ENCODE measurements at places on chromosomes 13 and 19.

GRCh38 chr19:53912653-53913052 is 3.6 kb downstream of the CACNG7 start:
- H3K36me3 ChIP-seq = peaks cover 2% of the 10 kb centered on the region
- peaks cover 81% of the 10 kb centered on the region for H3K27me3 ChIP-seq
- H3K4me3 ChIP-seq = no peak overlapping the region
- H3K4me1 ChIP-seq = peaks cover 14% of the 10 kb centered on the region
- H3K27ac ChIP-seq = no peak overlapping the region

DNA sequence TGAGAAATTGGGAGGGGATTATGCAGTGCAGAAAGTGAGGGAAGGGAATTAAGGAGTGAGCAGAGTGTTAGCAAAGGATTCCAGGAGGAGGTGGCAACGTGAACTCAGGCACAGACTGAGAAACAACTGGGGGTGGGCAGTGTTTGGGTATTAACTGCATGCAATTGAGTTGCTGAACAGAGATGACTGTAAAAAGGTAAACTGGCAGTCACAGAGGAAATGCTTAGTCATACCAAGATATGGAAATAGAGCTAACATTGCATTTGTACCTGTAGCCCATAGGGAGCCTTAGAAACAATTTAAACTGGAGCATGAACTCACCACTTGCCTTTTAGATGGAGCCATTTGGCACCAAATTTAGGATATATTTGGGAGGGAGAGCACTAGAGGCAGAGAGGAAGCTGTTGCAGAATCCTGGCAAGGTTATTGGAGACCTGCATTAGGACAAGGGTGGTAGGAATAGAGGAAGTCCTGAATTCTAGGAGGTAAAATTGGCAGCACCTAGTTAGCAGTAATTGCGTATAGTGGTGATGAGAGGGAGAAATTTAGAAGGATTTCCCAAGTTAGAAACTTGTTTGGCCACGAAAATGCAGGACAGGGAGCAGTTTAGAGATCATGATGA is 100.6 kb upstream of the FRY start:
- H3K4me1 ChIP-seq = no peaks in the 10 kb centered on the region
- H3K4me3 ChIP-seq = no peak overlapping the region
- no peak for DNase-seq
- no peaks in the 10 kb centered on the region for H3K27me3 ChIP-seq
- no peaks in the 10 kb centered on the region for H3K36me3 ChIP-seq

GRCh38 chr13:32726374-32727037 is 140.3 kb downstream of the PDS5B start:
- peaks cover 1% of the 10 kb centered on the region for H3K36me3 ChIP-seq
- no peak for DNase-seq
- no peak overlapping the region for H3K4me3 ChIP-seq
- no peak overlapping the region for H3K27ac ChIP-seq

DNA sequence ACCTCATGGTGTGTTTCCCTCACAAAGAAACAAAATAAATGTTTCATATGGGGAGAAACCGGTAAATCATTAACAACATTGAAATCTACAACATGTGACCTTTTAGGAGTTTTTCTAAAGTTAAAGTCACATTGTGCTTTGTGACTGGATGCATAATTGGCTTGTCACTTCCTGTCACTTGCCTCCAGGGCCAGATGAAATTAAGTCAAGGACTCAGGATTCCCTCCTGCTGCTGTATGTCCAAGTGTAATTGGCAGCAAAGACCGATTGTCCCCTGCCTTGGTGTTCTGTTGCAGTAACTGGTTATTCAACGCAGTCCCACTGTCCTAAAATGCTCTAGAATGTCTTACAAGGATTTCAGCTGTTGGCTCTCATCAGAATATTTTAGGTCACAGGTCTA is 448.2 kb downstream of the LIG4 start:
- no peaks in the 10 kb centered on the region for H3K36me3 ChIP-seq
- H3K4me1 ChIP-seq = no peaks in the 10 kb centered on the region
- H3K4me3 ChIP-seq = no peak overlapping the region
- no peak for DNase-seq
- H3K27ac ChIP-seq = no peak overlapping the region

- no peaks in the 10 kb centered on the region for H3K4me1 ChIP-seq
- no peaks in the 10 kb centered on the region for H3K36me3 ChIP-seq
- no peak overlapping the region for H3K4me3 ChIP-seq
- H3K27ac ChIP-seq = no peak overlapping the region
- H3K27me3 ChIP-seq = peaks cover 73% of the 10 kb centered on the region
- DNase-seq = no peak
Observed at GRCh38 chr13:111893071-111893606, 173.8 kb upstream of the SOX1 start.

- H3K27ac ChIP-seq = no peak overlapping the region
- H3K4me3 ChIP-seq = no peak overlapping the region
- no peak for DNase-seq
- H3K36me3 ChIP-seq = no peaks in the 10 kb centered on the region
- peaks cover 71% of the 10 kb centered on the region for H3K27me3 ChIP-seq
Observed at GRCh38 chr19:14901675-14902260, 15.8 kb upstream of the OR7A17 start.

- H3K36me3 ChIP-seq = no peaks in the 10 kb centered on the region
- DNase-seq = no peak
- peaks cover 35% of the 10 kb centered on the region for H3K4me1 ChIP-seq
Observed at GRCh38 chr13:22047082-22047784, 376.4 kb downstream of the FGF9 start.

DNA sequence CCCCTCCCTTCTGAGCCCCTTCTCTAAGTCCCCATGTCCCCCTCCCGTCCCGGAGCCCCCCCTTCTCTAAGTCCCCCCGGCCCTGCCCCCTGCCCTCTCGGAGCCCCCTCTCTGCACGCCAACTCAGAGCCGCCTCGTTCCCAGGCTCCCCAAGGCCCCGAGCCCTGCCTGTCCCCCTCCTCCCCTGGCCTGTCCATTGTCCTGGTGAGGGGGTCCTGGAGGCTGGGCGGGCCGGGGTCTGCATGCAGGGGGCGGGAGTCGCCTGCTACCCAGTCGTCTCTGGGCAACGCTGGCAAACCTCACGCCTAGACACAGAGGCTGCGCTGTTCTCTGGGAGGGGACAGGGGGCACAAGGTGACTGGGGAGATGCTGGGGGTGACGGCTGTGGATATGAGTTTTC is 39.2 kb upstream of the SEMA6B start:
- H3K36me3 ChIP-seq = no peaks in the 10 kb centered on the region
- no peak overlapping the region for H3K27ac ChIP-seq
- H3K4me3 ChIP-seq = peak overlapping the region; percentile 29
- H3K27me3 ChIP-seq = peaks cover 19% of the 10 kb centered on the region
- no peak for DNase-seq
- peaks cover 6% of the 10 kb centered on the region for H3K4me1 ChIP-seq

DNA sequence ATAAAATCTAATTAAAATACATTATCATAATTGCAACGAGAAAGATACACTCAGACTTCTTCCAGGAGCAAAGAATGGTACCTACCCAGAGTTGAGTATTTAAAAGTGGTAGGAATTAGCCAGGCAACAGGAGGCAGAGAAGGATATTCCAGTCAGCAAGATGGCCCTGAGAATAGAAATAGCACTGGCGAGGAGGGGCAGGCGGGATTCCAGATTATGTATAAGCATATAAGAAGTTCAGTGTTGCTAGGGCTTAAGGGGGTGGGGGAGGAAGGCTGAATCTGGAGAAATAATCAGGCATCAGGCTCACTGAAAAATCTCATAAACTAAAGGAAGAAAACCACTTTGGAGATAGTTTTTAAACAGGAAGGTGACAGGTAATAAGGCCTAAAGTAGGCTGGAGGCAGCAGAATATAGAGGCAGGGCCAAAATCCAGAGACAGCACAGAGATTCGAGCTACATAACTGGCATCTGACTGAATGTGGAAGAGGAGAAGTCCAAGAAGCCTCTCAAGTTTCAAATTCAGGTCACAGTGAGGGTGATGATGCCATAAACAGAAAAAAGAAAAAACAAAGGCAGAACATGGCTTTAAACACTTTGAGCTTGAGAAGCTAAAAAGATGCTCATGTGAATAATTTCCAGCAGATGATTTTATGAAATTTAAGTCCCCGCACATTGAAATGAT is 7.5 kb downstream of the KPNA3 start:
- H3K4me1 ChIP-seq = peaks cover 70% of the 10 kb centered on the region
- no peak for DNase-seq
- peaks cover 3% of the 10 kb centered on the region for H3K36me3 ChIP-seq
- no peak overlapping the region for H3K27ac ChIP-seq

DNA sequence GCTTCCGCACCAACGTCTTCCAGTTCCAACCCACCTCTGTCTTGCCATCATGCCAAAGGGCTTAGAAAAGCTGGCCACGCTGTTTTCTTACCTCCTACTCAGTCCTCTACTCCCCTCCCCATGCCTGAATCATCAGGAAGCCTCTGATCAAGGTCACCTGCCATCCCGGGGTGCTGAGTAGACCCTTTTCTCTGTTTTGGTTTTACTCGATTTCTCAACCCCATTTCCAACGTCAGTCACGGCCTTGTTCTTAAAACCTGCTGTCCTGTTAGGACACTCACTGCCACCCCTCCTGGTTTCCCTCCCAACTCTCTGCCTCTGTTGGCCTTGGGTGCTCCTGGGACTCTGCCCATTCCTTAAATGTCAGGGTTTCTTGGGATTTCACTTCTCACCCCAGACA is 350.1 kb downstream of the FOXO1 start:
- DNase-seq = no peak
- peaks cover 1% of the 10 kb centered on the region for H3K36me3 ChIP-seq
- peak overlapping the region; percentile 81 for H3K27ac ChIP-seq
- H3K27me3 ChIP-seq = no peaks in the 10 kb centered on the region

DNA sequence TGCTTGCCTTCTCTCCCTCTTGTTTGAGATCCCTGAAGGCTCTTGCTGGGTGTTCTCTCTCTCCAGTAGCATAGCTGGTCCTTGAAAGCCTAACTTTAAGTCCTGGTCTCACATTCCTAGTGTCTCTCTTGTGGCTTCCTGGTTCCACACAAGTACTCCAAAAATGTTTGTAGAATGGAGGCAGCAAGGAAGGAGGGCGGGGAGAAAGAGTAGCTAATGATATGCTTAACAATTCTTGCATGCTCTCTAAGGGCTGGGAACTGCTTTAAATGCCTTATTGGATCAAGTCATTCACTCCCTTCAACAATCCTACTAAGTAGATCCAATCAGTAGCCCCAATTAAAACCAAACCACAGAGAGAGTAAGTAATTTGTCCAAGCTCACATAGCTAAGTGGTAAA is 357.3 kb downstream of the KLF5 start:
- no peaks in the 10 kb centered on the region for H3K27me3 ChIP-seq
- DNase-seq = no peak

- H3K4me3 ChIP-seq = no peak overlapping the region
- peaks cover 7% of the 10 kb centered on the region for H3K4me1 ChIP-seq
- DNase-seq = no peak
- H3K27ac ChIP-seq = no peak overlapping the region
- H3K27me3 ChIP-seq = peaks cover 77% of the 10 kb centered on the region
- peaks cover 4% of the 10 kb centered on the region for H3K36me3 ChIP-seq
Observed at GRCh38 chr19:41792513-41793413, 3.6 kb upstream of the CEACAM3 start.

DNA sequence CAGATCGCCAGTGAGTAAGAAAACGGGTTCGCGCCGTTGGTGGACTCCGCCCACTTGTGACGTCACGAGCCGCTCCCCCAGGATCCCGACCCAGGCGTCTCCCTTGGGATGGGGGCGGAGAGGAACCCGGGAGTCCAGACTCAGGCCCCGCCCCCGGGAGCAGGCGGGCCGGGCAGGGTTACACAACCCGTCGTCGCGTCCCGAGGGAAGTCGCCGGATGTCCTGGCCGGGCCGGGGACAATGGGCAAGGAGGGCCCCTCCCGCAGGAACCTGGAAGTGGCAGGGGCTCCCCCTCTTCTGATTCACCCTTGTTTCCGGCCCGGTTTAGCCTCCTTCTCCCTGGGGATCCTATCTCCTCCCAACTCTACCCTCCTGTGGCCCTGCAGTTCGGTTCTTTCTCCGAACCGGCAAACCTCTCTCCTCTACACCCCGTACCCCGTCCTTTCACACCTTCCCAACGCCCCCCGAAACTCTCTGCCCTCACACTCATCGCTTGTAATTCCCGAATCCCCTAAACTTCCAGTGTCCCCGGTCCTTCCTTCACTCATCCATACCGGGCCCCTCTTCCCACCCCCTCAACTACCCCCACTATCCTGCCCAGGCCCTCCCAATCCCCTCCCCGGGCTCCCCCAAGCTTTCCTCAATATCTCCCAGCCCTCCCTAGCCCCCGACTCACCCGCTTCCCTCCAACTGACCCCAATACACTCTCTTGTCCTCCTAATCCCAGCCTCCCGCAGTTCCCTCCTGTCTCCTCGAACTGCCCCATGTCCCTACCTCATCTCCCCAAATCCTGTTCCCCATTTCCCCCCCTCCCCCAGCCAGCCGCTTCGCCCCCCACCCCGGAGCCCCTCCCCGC is 20.0 kb upstream of the ERCC1 start:
- H3K4me3 ChIP-seq = peak overlapping the region; percentile 90
- peaks cover 69% of the 10 kb centered on the region for H3K4me1 ChIP-seq
- peak; percentile 34 for DNase-seq
- peaks cover 34% of the 10 kb centered on the region for H3K36me3 ChIP-seq
- no peaks in the 10 kb centered on the region for H3K27me3 ChIP-seq

DNA sequence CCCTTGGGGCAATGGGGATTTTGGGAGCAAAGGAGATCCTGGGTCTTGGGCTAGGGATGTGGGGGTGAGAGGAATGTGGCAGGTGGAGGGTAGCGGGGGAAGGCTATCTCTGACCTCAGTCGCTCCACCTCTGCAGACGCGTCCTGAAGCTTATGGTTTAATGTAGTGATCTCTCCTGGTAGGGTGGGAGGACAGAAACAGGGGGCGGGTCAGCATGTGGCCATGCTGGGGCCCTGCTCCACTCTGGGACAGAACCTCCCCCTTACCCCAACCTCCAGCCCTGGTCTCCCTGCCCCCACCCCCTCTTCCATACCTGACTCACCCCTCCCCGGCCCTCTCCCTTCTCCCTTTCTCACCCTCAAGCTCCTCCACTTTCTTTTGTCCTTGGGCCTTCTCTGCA is 1.4 kb downstream of the BST2 start:
- peak overlapping the region; percentile 54 for H3K27ac ChIP-seq
- peaks cover 44% of the 10 kb centered on the region for H3K4me1 ChIP-seq
- peaks cover 27% of the 10 kb centered on the region for H3K36me3 ChIP-seq
- no peaks in the 10 kb centered on the region for H3K27me3 ChIP-seq
- no peak for DNase-seq

DNA sequence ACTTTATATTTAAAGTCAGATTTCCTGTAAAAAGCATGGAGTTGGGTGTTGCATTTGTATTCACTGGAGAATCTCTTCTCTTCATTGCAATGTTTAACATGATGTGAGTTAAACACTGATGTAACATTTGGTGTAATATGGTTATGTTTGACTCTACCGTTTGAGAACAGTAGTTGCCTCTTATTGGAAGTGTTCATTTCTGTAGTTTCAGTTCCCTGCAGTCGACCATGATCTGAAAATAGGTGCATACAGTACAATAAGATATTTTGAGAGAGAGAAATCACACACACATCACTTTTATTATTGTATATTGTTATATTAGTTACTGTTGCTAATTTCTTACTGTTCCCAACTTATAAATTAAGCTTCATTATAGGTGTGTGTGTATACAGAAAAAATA is 105.2 kb upstream of the SPACA7 start:
- no peak for DNase-seq
- H3K27ac ChIP-seq = no peak overlapping the region
- no peaks in the 10 kb centered on the region for H3K4me1 ChIP-seq
- H3K36me3 ChIP-seq = no peaks in the 10 kb centered on the region
- H3K27me3 ChIP-seq = peaks cover 13% of the 10 kb centered on the region

- no peaks in the 10 kb centered on the region for H3K4me1 ChIP-seq
- no peak overlapping the region for H3K27ac ChIP-seq
- peaks cover 8% of the 10 kb centered on the region for H3K36me3 ChIP-seq
- H3K27me3 ChIP-seq = no peaks in the 10 kb centered on the region
- H3K4me3 ChIP-seq = no peak overlapping the region
- DNase-seq = no peak
Observed at GRCh38 chr13:41780715-41781706, 179.9 kb downstream of the VWA8 start.

- peaks cover 51% of the 10 kb centered on the region for H3K36me3 ChIP-seq
- DNase-seq = no peak
- H3K27ac ChIP-seq = no peak overlapping the region
Observed at GRCh38 chr19:40084948-40085347, 5.8 kb downstream of the ZNF780A start.
